Stimulated activated CD4-positive, alpha-beta T cell treated with anti-CD3 and anti-CD28 coated beads, Interleukin-4, amount 100 ng/mL, for 1 hour (primary cell): ENCODE measurements at places on chromosomes 3 and 15.

DNA sequence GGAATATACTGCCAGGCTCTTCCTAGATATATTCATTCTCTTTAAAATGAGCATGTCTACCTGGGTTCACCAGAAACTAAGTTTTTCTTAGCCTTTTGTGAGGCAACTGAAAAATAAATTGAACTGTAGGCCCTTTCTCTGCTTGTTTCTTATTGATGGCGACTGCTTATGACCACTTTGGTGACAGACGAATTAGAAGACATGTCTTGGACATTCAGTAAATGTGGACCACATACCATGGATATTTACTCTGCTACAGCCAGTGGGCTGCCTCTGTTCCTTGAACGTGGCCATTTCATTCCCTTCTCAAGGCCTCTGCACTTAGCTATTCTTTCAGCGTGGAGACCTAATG, 603 bp upstream of the SELENOK start:
- no peak for DNase-seq

GRCh38 chr3:24538891-24539290, 44.2 kb upstream of the THRB start:
- DNase-seq = no peak

GRCh38 chr3:26799679-26800317, 177.2 kb downstream of the LRRC3B start:
- no peak for DNase-seq

DNA sequence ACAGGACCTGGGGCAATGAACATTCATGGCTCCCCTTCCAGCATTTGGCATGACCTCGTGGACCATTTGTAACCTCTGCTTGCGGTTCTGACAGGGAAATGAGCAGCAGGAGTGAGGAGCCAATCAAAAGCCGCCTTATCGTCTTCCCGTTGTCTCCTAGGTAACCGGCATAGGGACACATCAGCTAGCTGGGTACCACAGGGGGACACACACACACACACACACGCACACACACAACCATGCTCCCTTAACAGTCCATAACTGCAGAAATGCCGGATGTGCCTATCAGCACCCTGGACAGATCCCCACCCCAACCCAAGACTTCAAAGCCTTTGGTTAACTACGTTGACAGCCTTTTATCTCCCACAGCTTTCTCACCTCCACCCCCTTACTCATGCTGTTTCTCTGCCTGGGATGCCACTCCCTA, 53.4 kb upstream of the CCDC174 start:
- DNase-seq = peak; percentile 49

DNA sequence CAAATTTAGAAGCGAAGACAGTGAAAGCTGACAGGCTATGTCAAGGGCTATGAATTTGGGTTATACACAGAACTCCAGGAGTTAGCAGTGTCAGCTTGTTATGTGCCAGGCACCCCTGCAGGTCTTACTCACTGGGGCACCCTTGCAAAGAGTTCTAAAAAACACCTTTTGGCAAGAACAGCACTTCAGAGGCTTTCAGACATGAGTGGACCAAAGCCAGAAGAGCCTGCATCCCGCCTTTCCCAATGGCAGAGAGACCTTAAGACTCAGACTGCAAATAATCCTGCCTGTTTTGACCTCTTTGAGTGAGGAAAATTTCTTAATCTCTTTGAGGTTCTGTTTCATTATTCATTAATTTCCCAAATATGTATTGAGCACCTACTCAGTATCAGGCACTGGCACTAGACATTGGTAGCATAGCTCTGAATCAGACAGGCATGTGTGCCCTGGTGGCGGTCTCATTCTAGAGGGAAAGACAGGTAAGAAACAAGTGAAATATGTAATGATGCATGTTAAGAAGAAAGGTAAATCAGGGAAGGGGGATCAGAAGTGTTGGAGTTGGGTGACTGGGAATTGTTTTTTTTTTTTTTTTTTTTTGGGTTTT, 280.0 kb downstream of the KBTBD8 start:
- DNase-seq = no peak

DNA sequence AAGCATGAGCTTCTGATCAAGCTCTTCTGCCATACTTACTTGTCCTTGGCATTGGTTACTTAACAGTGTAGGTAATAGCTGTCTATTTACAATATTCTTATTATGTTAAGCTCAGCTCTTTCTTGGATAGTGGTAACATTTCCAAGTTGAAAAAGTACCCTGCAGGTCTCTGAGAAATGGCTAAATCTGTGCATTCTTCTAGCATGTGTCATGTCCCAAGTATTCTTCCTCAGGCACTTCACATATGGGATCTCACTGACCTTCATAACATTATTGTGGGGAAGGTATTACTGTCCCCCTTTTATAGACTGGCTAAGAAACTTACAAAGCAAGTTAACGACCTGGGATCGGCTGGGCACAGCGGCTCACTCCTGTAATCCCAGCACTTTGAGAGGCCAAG, 236.1 kb downstream of the RORA start:
- no peak for DNase-seq

DNA sequence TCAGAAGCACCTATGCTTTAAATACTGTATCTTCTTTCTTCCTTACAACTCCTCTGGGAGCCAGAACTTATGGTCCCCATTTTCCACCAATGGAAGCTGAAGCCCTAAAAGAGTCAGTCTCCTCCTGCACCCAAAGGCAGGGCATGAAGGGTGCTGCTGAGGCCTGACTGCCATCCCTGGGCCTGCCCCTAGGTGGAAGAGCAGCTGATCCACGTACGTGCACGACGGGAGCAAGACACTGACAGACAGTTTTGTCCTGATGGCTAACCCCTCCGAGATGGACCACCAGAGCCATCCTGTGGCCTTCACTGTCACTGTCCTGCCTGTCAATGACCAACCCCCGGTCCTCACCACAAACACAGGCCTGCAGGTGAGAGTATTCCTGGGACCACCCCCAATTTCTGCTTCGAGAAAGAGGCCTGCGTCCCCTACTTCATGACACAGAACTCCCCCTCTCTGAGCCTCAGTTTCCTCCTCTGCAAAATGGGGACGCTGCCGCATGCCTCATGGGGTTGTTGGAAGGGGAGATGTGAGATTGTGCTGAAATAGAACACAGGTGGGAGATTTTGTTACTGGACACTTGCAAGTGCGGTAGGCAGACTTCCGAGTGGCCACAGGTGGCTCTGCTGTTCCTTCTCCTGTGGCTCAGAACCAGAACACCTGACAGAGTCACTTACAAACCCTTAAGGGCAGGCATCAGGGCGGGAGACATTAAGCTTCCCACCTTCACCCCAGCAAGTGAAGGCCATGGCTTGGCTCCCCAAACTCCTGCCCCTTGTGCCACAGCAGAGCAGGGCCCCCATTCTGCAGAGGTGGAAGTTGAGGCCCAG, 175.4 kb downstream of the TBC1D2B start:
- no peak for DNase-seq

GRCh38 chr3:139519998-139520737, 19.4 kb downstream of the RBP1 start:
- DNase-seq = no peak

DNA sequence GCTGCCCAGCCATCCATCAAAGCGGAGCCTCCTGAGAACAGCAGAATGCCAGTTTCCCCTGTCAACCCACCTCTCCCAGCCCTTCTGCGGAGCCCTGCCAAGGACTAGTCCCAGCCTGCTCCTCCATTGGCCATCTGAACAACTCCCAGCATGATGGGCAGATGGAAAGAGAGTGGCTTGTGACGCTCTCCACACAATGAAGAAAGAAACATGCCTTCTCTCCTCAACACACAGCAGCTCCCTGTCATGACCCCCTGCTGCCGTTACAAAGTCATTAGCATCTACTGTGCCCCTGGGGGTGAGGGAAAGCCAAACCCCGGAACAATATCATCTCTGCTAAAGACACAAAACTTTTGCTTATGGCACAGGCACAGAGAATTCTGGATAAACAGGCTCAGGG, 33.6 kb downstream of the MECOM start:
- DNase-seq = no peak

DNA sequence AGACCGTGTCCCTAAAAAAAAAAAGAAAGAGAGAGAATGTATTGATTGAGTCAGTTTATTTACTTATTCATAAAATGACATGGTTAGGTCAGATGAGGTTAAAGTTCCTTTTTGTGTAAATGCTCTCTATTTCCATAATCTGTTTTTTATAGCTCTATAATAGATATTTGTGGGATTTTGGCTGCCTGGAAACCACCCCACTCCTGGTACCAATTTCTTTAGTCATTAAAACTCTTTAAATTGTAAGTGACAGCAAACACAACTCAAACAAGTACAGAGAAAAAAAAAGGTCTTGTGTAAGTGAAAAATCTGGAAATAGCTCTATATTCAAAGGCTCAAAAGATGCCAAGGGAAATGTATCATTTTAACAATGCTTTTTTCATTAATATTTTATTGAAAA, 11.0 kb upstream of the PPP4R2 start:
- DNase-seq = no peak

DNA sequence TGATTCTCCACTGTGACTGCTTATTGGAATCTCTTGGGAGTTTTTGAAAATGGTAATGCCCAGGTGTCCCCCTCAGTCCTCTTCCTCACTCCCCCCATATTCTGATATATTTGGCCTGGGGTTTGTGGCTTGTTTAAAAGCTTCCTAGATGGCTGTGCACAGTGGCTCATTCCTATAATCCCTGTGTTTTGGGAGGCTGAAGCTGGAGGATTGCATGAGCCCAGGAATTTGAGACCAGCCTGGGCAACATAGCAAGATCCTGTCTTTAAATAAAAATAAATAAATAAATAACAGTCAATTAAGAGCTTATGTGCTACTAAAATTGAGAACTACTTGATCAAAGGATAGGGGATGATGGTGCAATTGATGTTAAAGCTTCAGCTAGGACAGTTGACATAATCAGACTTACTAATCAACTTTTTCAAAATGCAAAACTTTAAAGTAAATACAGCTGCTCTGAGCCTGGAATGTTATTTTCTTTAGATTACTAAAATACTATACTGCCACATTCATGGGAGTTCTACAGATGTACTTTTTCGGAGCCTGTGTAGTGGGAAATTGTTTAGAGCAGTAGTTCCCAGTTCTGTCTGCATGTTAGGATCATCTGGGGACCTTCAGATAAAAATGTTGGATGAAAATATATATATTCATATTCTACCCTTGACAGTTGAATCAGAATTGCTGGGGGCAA, 33.4 kb downstream of the ARIH1 start:
- DNase-seq = no peak

DNA sequence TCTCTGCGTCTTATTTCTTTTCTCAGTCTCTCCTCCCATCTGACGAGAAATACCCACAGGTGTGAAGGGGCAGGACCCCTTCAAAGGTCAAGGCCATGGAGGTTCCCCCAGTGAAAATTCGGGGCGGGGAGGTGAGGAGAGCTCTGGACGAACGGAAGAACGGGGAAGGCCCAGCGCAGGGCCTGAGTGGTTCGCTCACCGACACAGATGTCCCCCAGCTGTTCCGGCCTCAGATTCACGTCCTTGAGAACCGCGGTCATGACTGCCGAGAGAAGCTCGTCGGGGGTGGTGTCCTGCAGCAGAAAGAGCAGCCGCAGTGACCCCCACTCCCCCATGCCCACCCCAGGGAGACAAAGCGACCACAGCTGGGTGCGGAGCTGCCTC, 542 bp downstream of the ACAA1 start:
- DNase-seq = no peak

- no peak for DNase-seq
Measured at GRCh38 chr15:51647128-51647562, 24.6 kb upstream of the DMXL2 start.

DNA sequence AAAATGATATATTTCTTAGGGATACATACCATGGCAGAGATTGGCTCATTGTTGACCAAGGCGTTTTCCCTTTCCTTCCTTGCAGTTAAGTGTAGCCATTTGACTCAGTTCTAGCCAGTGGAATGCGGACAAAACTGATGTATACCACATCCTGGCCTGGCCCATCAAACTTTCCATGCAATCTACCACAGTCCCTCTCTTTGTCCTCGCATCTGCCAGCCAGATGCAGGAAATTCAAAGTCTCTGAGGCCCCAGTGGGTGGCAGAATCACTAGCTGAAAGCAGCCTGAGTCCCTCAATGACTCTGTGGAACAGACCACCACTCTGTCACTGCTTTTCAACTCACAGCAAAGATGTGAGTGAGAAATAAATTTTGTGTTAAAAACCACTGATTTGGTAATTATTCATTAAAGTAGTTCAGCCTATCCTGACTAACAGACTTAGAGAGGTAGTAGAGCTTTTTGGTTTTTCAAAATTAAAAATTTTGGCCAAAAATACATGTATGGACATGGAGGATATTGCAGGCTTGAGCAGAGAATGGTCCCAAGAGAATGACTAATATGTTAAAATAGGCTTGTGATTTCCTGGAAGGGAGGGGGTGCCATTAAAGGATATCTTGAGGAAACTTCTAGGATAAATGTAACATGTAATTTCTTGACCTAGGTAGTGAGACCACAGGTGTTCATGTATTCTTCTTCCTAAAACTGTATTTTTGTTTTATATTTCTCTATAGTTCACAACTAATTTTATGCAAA, 10.9 kb downstream of the LRRFIP2 start:
- DNase-seq = no peak

DNA sequence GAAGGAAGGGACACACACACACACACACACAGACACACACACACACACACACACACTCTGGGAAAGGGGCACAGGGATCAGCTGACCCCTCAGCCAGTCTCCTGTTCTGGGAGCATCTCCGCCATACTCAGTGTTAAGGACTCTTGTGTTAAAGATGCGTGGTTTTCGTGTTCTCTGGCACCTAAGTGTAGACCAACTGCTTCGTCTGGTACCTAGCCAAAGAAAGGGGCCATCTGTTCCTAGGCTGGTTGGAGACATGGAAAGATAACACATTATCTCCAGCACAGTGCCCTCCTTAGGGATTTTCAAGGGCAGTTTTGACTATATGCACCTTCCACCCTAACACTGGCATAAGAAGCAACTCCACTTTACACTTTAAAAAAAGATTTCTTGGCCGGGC, 65.1 kb downstream of the EPHB1 start:
- no peak for DNase-seq

GRCh38 chr3:72490688-72491435, 357.4 kb downstream of the SHQ1 start:
- no peak for DNase-seq

GRCh38 chr3:188772886-188773285, 398.9 kb upstream of the TPRG1 start:
- no peak for DNase-seq

GRCh38 chr3:21290557-21290956, 460.5 kb downstream of the ZNF385D start:
- no peak for DNase-seq

DNA sequence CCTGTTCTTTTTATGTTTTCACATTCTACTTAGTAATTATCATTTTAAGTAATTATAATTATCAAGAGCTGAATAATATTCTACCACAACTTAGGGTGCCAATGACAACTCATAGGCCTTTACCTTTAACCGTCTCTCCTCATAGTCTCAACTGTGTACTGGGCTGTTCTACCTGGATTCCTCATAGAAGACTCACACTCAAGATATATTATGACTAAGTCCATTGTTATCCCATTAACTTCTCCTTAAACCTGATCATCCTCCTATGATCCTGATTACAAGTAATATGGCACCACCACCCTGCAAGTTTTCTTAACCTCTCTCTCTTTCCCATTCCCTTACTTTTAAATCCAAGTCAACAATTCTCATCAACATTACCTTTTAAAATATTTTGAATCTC, 285.9 kb upstream of the VEPH1 start:
- no peak for DNase-seq

GRCh38 chr3:177471733-177472480, 274.6 kb upstream of the TBL1XR1 start:
- DNase-seq = no peak
